Kidney (tissue), 22 donors: ENCODE measurements at places on chromosomes 5 and 9. TPM values are rescaled to one million over a fixed set of nuclear protein-coding genes. Genes with fewer than 3 reads are reported as not detected.

GRCh38 chr9:124784509-124784908 lies 7.6 kb downstream of the OLFML2A start:
- DNase-seq: no peak

Gene C9orf40
- 2.3 TPM for total RNA-seq

GRCh38 chr5:94498199-94498598 lies 120.2 kb downstream of the KIAA0825 start:
- DNase-seq: no peak

- DNase-seq: no peak
These were observed 80.3 kb downstream of the SECISBP2 start for GRCh38 chr9:89398621-89399020.

Gene CDH10
- 0.13 TPM for total RNA-seq

DNA sequence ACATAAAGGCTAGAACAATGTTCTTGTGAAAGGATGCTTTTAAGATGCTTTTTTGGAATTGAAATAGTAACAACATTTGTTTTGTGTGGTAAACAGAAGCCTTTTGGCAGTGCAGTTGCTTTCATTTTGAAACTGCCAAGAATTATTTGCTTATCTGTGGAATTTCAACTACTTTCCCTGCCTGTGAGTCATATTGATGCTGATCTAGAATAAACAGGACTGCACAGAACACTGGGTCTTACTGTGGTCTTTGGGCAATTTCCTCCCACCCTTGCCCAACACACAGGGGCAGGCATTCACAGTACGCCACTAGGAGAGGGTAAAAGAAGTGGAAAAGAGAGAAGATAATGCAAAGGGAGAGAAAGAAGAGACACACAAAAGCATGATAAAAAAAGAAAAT lies 483.7 kb downstream of the ELAVL2 start:
- DNase-seq: peak; percentile 15

Gene FCN2
- 3.6 TPM for total RNA-seq
